RCC 7860 (cell line): ENCODE measurements at places on chromosomes 7 and 10.

DNA sequence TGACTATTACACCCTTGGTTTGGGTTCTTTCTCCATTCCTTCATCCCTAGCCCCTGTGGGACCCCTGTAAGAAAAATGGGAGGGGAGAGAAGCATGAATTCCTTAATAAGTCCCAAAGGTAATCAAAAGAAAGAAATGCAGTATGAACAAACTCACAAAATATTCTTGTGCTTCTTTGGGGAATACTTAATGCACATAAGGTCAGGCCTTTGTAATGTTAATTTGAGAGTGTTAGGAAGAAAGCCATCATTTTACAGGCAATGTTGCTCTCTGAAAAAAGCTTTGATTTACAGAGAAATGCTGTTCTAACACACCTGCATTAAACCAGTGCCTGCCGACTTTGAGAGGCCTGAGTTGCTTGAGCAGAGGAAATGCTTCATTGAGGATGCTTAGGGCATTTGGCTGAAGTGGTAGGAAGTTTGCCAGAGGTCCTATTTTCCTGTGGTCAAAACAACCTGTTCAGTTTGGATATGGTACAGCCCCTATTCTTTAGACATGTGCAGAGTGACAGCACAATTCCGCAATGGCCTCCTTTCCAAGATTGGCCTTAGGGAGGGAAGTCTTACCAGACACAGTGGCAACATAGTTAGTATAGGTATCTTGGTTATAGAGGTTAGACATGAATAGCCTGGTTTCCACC is 643.4 kb downstream of the AUTS2 start:
- no peak for DNase-seq

- DNase-seq, result no peak
Measured at GRCh38 chr7:134022286-134022911, 104.7 kb upstream of the LRGUK start.

- DNase-seq, result peak; percentile 53
Measured at GRCh38 chr7:108146070-108146842, 16.1 kb upstream of the LAMB4 start.

DNA sequence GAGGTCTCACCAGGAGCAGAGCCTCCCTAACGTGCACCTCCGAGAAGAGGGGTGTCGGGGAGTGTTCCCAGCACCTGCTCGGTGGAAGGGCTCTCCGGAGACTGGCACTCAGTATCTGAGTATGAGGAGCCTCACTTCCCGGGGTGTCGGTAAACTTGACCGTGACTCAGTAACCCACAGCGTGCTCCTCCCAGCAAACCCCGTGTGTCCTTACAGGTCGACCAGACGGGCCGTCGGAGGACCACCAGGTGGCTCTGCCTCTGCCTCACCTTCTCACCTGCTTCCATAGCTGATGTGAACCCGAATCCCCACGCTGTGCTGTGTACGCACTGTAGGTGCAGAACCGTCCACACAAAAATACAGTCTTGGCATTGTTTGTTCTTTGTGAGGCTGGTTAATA is 29.0 kb upstream of the KNDC1 start:
- no peak for DNase-seq

- no peak for DNase-seq
Measured at GRCh38 chr7:155864271-155864985, 52.2 kb upstream of the SHH start.

DNA sequence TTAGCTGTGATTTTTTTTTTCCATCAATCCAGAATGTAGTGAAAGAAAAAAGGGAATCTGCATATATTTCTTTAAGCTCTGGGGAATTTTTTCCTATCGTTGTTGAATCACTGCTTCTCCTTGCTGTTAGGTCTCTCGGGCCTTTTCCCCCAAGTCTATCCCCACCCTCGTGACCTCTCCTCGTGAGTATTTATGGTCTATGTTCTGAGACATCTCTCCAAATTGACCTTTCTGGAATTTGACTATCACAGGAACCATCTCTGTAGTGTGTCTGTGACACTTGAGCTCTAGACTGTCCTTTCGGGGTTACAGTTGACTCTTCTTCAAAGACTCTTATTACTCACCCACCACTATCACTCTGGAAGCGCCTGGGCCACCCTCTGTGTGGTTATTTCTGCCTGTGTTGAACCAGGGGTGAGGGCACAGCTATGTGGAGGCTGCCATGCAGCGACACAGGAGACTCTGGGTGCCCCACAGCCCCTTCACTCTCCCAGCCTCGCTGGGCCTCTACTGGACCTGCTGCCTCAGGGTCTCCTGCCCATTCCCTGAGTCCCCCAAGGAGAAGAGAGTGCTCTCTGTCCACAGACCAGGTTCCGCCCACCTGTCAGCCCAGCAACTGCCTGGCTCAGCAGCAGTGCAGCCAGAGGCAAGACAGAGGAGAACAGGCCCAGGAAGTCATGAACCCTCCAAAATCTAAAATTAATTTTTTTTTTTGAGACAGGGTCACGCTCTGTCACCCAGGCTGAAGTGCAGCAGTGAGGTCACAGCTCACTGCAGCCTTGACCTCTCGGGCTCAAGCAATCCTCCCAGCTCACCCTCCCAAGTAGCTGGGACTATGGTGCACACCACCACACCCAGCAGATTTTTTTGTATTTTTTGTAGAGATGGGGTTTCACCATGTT is 45.7 kb upstream of the PTPRN2 start:
- no peak for DNase-seq

DNA sequence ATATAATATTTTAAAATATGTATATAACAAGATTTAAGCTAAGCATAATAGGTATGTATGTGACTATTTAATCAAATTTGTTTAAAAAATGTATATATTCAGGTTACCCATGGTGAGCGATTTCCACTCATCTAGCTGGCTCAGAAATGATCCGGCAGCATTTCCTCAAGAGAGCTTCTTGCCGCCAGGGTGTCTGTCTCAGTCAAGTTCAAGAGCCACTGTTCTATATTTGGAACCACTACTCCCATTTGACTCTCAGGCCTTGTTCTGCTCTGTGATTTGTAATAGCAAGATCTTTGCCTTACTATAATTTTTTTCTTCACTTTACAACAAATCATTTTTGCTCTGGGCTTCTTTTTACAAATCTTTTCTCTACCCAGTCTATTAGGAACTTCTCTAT is 48.7 kb upstream of the CNTNAP2 start:
- DNase-seq, result no peak

DNA sequence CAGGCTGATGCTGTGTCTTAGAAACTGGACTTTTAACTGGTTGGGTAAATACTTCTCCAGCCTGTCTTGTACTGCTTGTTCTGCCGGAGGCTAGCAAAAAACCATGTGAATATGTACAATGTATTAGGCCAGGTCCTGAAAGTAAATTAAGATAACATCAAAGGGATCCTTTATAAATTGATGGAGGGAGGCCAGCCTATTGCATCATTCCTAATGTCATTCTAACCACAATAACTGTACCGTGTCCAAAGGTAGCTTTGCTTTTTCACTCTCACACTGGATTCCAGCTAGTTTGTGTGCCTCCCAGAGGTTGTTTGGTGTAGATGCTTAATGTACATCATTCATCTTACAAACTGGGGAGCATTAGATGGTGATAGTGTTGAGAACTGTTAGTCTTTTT is 91.2 kb upstream of the SEM1 start:
- no peak for DNase-seq

GRCh38 chr10:85642421-85643170 is 724.0 kb downstream of the GRID1 start:
- peak; percentile 93 for DNase-seq

GRCh38 chr7:41315764-41316163 is 387.1 kb downstream of the INHBA start:
- no peak for DNase-seq

DNA sequence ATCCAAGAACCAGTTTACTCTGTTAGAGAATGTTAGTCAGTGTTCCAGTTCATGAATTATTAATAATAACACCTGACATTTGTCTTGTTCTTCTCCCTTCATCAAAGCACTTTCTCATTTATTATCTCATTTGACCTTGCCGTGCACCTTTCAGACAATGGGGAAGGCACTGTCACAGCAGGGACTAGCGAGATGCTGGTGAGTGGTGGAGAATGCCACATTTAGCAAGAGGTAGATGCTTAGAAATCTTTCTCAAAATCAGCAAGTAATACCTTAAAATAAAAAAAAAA is 34.2 kb upstream of the XRCC2 start:
- no peak for DNase-seq

DNA sequence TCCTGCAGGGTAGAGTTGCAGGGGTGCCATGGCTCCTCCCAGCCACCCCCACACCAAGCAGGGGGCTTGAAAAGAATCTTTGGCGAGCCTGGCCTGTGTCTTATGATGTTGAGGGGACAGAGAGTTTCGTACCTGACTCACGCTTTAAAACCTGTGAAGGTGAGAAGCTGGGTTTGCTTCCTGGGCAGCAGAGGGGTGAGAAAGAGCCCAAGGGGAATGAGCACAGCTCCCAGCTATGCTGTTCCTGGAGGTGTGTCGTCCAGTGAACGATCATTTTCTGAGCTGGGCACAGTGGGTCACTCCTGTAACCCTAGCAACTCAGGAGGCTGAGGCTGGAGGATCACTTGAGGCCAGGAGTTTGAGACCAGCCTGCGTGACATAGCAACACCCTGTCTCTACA is 13.5 kb upstream of the ADRB1 start:
- no peak for DNase-seq

DNA sequence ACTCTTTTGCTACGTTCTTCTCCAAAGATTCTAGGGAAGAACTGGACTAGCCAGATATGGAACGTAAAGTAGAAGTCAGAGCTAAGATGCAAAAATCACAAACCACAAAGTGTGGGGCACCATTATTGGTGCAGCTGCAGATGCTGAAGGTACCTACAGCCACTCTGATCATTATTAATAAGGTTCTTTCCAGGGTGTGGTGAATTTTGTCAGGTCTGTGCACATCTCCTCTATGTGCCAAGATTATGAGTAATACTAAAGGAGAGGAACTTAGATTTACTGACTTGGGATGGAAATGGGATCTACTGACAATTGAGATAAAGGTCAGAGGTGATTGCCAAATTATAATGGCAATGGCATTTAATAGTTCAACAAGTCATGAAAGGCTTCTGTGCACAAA is 148.2 kb downstream of the RAPGEF5 start:
- DNase-seq, result no peak

DNA sequence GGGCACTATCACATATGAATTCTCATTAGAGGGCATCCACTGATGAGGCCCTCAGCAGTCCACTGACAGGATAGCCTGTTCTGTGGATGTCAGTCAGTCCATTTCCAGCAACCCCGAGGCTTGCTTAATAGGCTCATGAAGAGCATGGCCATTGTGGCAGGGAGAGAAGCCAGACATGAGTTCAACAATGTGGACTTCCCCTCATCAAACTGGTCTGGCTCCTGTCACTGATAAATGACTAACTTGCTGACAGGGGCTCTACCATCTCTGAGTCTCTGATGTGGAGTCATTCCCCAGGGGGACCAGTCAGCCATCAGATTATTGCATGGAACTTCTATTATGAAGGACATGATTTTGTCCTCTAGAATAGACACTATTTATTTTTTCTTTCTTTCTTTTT is 19.8 kb upstream of the TRIL start:
- no peak for DNase-seq

DNA sequence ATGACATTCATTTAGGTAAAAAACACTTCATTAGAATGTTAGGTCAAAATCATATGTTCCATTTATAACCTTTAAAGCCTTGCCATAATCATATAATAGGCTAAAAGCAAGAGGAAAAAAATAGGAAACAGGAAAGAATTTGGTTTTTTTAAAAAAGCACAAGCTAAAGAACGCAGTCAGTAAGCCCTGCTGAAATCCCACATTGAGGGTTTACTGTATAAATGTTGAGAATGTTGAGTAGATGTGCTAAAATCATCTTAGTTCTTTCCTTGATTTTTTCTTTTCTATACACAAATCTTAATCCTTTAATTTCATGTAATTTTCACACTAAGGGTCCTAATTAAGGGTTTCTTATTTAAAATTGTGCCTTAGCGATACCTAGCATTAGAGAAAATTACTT is 133.0 kb downstream of the TSPAN12 start:
- no peak for DNase-seq

- no peak for DNase-seq
Measured at GRCh38 chr7:41830271-41830670, 127.4 kb upstream of the INHBA start.

DNA sequence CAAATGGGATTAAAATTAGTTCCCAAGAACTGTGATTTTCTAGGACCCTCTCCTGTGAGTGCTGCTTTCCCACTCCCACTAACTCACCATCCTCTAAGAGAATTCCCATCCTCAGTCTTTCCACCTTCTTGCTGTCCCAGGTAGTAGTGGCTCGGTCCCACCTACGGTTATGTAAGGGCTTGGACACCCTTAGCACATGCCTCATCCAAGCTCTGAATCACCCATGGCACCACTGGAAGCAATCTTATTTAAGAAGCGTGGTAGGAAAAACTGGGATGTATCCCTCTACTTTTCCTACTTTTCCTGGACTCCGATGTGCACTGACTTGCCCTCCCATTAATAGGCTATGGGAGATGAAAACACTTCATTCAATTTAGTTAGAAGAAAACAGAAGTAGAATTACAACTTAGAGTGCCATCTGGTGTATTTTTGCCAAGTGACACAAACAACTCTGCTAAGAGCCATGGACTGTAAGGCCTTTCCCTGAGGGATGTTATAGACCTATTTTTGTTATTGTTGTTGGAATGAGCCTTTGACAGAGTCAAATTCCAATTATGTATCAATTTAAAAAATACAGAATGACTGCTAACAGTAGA is 13.7 kb upstream of the ANKRD22 start:
- DNase-seq, result no peak

- no peak for DNase-seq
Measured at GRCh38 chr7:127961786-127962453, 69.3 kb downstream of the LRRC4 start.

GRCh38 chr7:143429770-143430698 is 13.2 kb upstream of the TAS2R60 start:
- DNase-seq, result no peak

- no peak for DNase-seq
Measured at GRCh38 chr10:50857579-50857978, 27.8 kb downstream of the A1CF start.

GRCh38 chr10:108970016-108970415 is 953.3 kb downstream of the XPNPEP1 start:
- DNase-seq, result no peak

DNA sequence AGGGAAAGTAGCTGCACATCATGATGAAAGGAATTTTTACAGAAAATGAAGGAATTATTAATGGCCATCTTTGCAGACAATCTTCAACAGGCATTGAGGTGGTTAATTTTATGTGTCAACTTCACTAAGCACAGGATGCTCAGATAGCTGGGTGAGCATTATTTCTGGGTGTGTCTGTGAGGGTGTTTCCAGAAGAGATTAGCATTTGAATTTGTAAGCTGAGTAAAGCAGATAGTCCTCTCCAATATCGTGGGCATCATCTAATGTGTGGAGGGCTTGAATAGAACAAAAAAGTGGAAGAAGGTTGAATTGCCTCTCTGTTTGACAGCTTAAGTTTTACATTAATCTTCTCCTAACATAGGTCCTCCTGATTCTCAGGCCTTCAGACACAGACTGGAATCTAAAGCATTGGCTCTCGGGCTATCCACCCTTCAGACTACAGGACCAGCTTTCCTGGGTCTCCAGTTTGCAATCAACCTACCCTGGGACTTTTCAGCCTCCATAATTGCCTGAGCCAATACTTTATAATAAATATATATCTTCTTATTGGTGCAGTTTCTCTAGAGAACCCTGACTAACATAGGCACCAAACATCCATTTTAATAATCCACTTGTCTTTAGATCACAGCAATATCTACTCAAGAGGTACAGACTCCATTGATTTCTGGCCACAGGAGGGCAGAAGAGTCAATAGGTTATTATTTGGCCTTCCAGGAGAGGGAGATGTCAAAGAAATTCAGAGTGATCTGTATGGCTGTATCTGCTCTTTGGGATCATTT is 10.5 kb upstream of the CRPPA start:
- no peak for DNase-seq
